ENCODE measurements at places on chromosomes 6 and 20. TPM values are rescaled to one million over a fixed set of nuclear protein-coding genes. Genes with fewer than 3 reads are reported as not detected.

The ARMH2 gene
- not detected for total RNA-seq

The PRR18 gene
- total RNA-seq, result 0.54 TPM

The GTSF1L gene
- not detected for total RNA-seq

The TTK gene
- total RNA-seq, result 14.0 TPM

The CTCFL gene
- total RNA-seq, result not detected

The COL20A1 gene
- 2.7 TPM for total RNA-seq

The COL9A3 gene
- total RNA-seq, result 3.8 TPM

The PTGIS gene
- total RNA-seq, result 9.7 TPM

The MYMX gene
- total RNA-seq, result not detected
